NB4 (cell line): ENCODE measurements at places on chromosomes 4 and X.

- no peak for DNase-seq
Observed at GRCh38 chr4:111639876-111640275, 505.4 kb upstream of the FAM241A start.

DNA sequence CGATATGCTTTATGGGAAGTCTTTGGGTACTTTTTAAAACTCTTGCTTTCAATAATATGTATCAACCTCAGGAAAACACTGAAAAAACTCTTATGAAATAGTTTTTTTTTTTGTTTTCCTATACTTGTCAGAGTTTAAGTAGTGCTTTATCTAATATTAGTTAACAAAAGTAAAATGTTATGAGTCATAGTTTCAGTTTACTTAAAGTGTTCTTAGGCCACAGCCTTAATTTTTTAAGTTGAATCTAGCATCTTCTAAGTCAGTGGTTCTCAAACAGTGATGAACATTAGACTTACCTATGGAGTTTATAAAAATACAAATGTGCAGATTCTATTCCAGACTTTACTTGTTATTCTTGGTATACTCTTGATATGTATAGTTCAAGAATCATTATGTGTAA lies 26.3 kb upstream of the ADGRL3 start:
- DNase-seq, result no peak

- no peak for DNase-seq
Observed at GRCh38 chrX:25536307-25536970, 520.7 kb upstream of the ARX start.

DNA sequence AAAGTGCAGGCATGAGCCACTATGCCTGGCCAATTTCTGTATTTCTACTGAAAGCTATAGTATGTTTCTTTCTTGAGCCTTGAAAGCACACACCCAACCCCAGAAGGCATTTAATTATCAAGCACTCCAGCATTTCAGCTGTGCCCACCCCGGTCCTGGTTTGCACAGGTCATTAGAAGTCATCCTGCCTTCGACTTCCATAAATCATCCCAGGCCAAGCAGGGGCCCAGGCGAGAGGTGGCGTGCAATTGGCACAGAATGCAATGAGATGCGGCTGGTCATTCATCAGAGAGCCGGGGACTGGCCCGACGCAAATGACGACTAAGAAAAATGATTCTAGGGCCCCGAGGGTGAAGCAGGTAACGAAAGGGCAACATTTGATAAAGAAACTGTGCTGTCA lies 24.8 kb upstream of the CRMP1 start:
- DNase-seq, result no peak

- peak; percentile 28 for DNase-seq
Observed at GRCh38 chr4:77473509-77473908, 132.1 kb upstream of the CXCL13 start.

DNA sequence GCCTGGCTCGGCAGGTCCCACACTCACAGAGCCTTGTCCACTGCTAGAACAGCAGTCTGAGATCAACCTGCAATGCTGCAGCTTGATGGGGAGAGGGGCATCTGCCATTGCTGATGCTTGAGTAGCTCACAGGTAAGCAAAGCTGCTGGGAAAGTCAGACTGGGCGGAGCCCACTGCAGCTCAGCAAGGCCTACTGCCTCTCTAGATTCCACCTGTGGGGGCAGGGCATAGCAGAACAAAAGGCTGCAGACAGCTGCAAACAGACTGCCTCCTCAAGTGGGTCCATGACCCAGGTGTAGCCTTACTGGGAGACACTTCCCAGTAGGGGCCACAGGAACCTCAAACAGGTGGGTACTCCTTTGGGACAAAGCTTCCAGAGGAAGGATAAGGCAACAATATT lies 110.6 kb upstream of the ADAMTS3 start:
- no peak for DNase-seq

- DNase-seq, result peak; percentile 84
Observed at GRCh38 chr4:1055721-1056590, 44.5 kb downstream of the FGFRL1 start.

DNA sequence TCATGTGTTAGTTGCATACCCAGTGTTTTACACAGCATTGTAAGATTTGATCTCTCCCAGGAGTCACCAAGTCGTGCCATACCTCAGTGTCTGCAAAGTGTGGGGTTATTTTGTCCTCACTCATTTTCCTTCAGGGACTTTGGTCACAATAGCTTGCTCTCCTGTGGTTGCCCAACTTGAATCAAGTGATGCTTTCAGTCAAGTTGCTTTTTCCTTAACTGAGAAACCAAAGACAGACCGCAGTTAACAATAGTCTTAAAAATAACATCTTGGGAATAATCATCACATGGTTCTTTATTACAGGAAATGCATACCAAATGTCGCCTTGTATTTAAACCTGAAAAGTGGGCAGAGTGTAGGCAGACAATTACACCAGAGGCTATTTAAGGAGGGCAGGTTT lies 44.5 kb upstream of the NDP start:
- no peak for DNase-seq

GRCh38 chr4:115688961-115689360 lies 575.5 kb upstream of the NDST4 start:
- DNase-seq, result no peak

GRCh38 chrX:115142057-115142456 lies 47.2 kb upstream of the RBMXL3 start:
- DNase-seq, result no peak

GRCh38 chr4:2830632-2831610 lies 12.7 kb upstream of the ADD1 start:
- no peak for DNase-seq

- no peak for DNase-seq
Observed at GRCh38 chrX:16431266-16431665, 218.7 kb upstream of the S100G start.
